ENCODE measurements at places on chromosomes 5 and 9.

GRCh38 chr9:127905004-127905728, 5.8 kb upstream of the ST6GALNAC6 start:
- DNase-seq: peak; percentile 53

DNA sequence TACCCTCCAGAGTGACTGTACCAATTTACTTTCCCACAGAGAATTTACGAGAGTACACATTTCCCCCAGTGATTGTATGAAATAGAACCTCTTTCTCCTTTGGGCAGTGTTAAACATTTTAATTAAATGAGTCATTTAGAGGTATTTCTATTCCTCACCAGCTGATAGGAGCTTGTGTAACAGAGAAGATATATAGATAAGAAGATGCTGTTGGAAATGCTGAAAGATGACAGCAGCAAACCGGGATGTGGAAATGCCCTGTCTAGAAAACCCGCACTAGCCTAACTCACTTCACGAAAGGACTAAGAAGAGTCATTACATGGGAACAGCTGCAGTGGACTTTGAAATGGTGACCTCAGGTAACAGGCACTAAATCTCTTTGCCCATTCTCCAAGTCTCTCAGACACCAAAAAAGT, 68.3 kb downstream of the LPAR1 start:
- no peak for DNase-seq

GRCh38 chr5:62572918-62573514, 5.6 kb upstream of the LRRC70 start:
- DNase-seq: no peak

- no peak for DNase-seq
Observed at GRCh38 chr5:7882926-7883325, 14.0 kb downstream of the MTRR start.

DNA sequence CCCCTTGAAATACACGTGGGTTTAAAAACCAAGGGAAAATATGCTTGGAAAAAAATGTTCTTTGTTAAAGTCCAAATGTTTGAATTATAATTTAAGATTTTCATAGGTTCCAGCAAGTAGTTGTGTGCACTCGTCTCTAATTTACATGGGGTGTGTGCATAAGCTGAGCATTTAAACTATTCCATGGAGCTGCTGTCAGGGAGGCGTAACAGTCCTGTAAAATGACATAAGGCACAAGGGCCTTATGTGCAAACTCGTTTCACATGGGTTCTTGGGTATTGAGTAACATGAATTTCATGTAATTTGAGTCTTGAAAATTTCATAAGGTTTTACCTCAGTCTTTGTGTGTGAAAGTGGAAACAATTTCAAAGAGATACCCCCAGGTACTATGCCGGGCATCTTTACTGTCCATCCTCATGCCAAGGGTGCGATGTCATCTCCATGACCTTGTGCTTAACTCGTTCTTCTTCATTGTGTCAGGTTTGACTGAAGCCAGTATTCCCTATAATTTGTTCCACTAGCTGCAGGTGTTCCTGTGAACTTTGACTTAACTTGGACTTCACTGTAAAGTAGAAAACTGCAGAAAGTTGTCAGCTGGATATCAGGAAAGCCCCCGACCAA, 359.3 kb downstream of the SH3GL2 start:
- DNase-seq: no peak

DNA sequence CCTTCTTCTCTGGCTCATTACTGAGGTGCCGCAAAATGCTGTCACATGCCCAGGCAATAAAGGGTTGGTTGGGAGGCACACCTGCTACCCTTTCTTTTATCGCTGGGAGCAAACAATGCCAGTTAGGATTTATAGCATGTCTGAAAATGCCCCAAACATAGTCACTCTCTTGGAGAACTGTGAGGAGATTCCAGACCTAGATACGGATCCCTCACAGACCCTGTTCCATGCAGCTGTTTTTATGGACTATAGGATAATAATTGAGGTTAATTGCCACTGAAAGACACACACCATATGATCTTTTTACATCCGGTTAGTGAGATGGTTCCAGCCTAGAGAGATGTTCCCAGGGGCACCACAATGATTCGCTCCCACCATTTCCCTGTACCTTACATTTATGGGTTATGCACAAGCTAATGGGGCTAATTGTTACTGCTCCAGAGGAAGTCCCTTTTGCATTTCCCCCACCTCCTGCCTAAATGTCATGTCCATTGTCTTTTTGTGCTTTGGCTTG, 318.1 kb downstream of the PIK3R1 start:
- DNase-seq: no peak

DNA sequence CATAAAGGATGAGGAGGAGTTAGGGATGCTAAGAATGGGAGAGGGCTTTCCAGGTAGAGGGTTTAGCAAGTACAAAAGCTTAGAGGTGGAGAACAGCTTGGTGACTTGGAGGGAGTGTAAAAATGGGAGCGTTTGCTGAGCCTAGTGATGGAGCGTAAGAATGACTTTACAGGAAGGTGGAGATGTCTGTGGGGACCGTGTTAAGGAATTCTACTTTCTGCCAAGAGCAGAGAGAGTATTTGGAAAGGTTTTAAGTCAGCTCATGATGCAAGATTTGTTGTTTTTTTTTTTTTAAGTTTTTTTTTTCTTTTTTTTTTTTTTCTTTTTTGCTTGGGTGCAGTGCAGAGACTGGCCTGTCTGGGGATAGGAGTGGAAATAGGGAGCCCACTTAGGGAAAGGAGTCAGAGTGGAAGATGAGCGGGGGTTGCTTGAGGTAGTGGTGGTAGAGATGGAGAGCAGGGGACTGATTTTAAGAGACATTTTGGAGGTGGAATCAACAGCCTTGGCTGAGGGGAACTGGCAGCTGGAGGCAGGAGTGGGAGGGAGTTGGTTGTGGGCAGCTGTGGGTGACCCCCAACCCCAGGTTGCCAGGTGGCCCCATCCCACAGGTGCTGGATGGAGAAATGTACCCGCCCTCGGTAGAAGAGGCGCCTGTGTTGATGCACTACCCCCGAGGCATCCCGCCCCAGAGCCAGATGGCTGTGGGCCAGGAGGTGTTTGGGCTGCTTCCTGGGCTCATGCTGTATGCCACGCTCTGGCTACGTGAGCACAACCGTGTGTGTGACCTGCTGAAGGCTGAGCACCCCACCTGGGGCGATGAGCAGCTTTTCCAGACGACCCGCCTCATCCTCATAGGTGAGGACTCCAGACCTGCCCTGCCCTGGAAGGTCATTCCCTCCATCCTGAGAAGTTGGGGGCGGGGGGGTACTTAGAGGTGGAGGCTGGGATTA, 12.4 kb downstream of the PTGS1 start:
- no peak for DNase-seq

- no peak for DNase-seq
Observed at GRCh38 chr5:177025101-177025601, 2.7 kb downstream of the ZNF346 start.

- DNase-seq: no peak
Observed at GRCh38 chr9:96175001-96175400, 127.0 kb downstream of the HSD17B3 start.

DNA sequence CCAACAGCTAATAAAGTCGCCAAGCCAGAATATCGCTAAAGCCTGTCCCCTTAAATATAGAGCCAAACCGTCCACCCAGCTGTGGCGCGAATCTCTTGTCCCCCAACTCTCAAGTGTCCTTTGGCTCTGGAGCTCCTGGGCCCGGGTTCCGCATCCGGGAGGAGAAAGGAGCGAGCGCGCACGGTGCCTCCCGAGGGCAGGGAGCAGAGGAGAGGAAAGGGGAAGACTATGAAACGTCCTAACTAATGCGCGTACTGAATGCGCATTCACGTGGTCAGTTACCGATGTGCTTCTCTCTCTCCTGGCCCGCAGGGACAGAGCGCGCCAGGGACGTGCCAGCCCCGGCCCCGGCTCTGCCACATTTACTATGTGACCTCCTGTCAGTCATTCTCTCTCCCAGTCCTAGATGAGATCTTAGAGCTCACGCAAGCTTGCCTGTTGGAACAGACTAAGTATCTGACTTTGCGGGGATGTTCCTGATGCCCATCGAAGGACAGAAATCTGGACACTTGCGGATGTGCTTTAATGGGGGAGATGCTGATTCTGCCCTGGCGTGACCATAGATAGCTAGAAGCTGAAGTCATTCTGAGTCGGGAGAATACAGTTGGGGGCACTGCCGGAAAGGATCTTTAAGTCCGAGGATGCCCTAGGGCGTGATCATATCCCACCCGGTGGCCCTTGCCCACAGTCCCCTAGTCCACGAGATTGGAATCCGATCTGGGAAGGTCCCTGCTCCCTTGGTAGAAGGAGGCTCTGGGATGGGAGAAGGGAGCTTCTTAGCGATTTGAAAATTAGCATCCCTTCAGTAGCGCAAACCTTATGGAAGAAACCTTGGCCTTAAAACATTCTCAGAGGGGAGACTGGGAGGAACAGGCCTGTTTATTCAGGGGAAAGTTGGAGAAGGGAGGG, 5.7 kb upstream of the EBF1 start:
- no peak for DNase-seq

DNA sequence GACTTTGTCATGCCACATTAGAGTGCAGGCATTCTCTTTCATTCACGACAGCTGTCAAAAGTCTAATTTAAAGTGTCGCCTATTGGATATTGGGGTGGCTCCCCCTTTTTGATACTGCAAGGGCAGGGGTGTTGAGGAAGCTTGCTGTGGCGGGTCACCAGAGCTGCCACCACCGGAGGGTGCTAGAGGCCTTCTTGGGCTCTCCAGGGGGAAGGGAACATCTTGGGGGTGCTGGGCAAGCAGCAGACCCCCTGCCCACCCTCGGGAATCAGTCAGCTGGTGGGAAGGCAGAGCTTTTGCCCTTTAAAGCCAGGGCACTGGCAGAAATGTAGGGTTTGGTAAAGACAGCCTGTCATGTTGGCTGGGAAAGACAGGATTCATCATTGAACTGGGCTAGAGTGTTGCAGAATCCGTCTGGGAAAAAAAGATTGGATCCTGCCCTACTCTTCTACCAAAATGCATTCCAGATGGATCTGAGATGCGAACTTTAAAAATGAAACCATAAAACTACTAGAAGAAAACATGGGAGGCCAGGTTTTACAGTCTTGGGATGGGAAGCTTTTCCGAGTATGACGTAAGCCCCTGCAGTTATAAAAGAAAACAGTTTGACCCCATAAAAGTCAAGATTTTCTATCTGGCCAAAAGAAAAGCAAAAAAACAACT, 22.3 kb downstream of the COL5A1 start:
- DNase-seq: no peak

DNA sequence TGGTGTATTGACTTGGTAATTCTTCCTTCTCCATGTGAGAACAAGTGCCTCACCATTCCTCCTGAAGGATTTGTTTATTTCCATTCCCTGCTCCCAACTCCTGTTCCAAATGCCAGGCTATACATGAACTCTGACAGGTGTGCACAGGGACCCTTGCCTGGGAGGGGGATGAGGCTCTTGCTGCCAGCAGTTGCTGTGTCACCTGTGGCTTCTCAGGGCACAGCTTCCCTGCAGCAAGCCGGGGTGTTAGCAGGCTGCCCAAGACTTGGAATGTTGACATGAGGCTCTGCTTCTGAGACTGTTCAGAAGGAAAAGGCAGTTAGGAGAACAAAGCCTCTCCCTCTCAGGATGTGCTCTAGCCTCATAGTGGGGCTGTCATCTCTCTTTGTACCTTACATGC, 131.3 kb downstream of the DOCK2 start:
- no peak for DNase-seq

DNA sequence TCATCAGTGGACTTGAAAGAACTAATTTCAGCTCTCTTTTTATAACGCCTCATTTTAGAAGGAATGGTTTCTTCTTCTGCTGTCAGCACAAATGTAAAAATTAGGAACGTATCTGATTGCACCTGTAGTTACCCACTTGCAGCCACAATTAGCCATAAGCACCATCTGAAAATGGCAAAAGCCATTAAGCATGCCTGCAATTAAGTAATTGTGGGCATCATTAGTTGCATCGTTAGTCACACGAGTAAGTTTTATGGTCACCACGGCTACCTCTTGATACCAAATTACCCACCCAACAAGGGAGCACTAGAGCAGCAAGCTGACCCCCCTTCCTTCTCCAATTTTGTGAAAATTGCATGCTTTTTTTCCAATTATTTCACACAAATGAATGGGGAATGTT, 25.8 kb upstream of the SLC44A1 start:
- no peak for DNase-seq

DNA sequence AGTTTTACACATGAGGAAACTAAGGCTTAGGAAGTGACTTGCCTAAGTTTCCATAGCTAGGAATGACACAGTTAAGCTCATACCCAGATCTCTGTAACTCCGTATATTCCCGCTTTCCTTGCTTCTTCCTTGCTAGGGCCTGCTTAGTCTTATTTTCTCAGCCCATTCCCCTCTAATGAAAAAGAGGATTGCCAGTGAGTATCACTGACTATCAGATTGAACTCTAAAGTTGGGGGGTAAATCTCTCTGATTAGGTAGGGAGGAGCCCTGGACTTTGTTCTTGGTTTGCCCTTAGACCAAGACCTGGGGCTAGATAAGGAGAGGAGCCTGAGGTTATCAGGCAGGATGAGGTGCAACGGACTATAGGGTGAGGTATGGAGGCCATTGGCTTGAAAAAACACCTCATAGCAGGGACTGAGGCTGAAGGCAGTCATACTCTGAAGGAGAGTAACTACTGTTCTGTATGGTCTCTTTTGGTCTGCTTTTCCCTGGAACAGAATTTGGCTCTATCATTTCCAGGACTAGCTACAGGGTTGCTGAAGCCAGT, 2.5 kb downstream of the TRIM32 start:
- no peak for DNase-seq

- DNase-seq: peak; percentile 17
Observed at GRCh38 chr9:36037549-36038122, 923 bp downstream of the RECK start.

GRCh38 chr5:53378590-53379247, 101.7 kb upstream of the FST start:
- DNase-seq: no peak

- no peak for DNase-seq
Observed at GRCh38 chr9:13878241-13878711, 435.7 kb downstream of the NFIB start.

DNA sequence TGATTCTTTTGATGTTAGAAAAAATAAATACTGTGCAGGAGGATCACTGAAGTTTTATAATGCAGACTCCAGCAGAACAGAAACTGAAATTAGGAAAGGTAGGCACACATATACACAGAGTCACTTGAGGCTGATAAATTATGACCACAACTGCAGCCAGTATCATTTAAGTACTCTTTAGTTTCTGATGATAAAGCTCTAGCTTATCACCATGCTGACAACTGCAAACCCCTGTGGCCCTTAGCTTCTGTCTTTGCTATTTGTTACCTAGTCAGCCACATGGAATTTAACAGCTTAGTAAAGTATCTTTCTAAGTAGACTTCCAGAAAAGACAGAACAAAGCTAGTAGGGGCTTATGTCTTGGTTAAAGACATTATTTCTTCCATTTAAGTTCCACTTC, 734.8 kb upstream of the CDH6 start:
- no peak for DNase-seq

Measured in germinal center (tissue), 1 donor.